ENCODE measurements at places on chromosomes 3 and 15. TPM values are rescaled to one million over a fixed set of nuclear protein-coding genes. Genes with fewer than 3 reads are reported as not detected.

The CLRN1 gene
- not detected for total RNA-seq

- no peak overlapping the region for H3K4me3 ChIP-seq
- H3K27me3 ChIP-seq: no peaks in the 10 kb centered on the region
- DNase-seq: no peak
Measured at GRCh38 chr3:114566162-114566755, 272.4 kb downstream of the TIGIT start.

- no peaks in the 10 kb centered on the region for H3K27me3 ChIP-seq
- peaks cover 8% of the 10 kb centered on the region for H3K36me3 ChIP-seq
- H3K4me3 ChIP-seq: no peak overlapping the region
- H3K4me1 ChIP-seq: no peaks in the 10 kb centered on the region
- H3K27ac ChIP-seq: peak overlapping the region; percentile 19
Measured at GRCh38 chr3:4720316-4721075, 227.3 kb downstream of the ITPR1 start.

DNA sequence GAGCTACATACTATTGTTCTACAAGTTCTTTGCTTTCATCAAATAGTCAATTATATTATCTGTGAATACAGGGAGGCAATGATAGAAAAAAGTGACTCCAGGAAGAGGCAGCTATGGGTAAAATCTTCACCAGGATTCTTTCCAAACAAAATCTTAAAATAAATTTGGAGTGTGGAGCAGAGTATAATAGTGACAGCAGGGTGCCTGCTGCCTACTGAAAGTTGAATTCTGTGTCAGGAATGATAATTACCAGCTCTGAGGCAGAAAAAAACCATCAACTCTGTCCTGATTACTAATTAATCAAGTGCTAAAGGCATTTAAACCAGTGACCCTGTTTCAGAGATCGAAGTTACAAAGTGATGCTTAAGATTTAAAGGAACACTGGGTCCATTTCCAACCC, 148.0 kb downstream of the DIPK2A start:
- no peak for DNase-seq
- H3K4me3 ChIP-seq: no peak overlapping the region
- no peak overlapping the region for H3K27ac ChIP-seq
- H3K36me3 ChIP-seq: no peaks in the 10 kb centered on the region
- no peaks in the 10 kb centered on the region for H3K4me1 ChIP-seq

GRCh38 chr15:63243101-63243500, 34.3 kb upstream of the APH1B start:
- H3K27me3 ChIP-seq: no peaks in the 10 kb centered on the region
- H3K36me3 ChIP-seq: peaks cover 3% of the 10 kb centered on the region
- H3K27ac ChIP-seq: peak overlapping the region; percentile 19
- no peak overlapping the region for H3K4me3 ChIP-seq
- DNase-seq: no peak

The NEK11 gene
- total RNA-seq: 8.6 TPM

GRCh38 chr3:153783106-153783505, 338.1 kb upstream of the ARHGEF26 start:
- no peak overlapping the region for H3K4me3 ChIP-seq
- H3K36me3 ChIP-seq: no peaks in the 10 kb centered on the region
- no peaks in the 10 kb centered on the region for H3K4me1 ChIP-seq
- H3K27me3 ChIP-seq: no peaks in the 10 kb centered on the region
- DNase-seq: no peak

GRCh38 chr3:10408680-10409079, 87.8 kb upstream of the SEC13 start:
- H3K4me1 ChIP-seq: no peaks in the 10 kb centered on the region
- H3K36me3 ChIP-seq: no peaks in the 10 kb centered on the region
- DNase-seq: no peak
- no peak overlapping the region for H3K27ac ChIP-seq

DNA sequence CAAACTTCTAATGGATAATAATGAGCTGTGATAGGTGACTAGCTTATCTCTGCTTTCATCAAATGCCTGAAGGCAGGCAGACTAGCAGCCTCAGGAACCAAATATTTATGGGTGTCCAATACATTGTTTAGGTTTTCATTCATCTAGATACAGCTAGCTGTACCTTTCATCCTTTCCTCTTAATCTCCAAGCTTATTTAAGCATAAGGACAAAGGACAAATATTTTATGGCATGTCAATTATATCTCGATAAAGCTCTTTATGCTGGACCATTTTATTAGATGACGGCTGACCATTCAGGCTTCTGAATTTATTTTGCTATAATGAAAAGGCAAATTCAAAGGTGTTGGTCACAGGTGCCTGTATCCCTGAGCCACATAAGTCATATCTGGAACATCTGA, 16.9 kb downstream of the RBM15B start:
- H3K36me3 ChIP-seq: no peaks in the 10 kb centered on the region
- no peak overlapping the region for H3K4me3 ChIP-seq
- DNase-seq: no peak
- H3K4me1 ChIP-seq: no peaks in the 10 kb centered on the region

GRCh38 chr3:132332508-132332907, 15.3 kb downstream of the ACP3 start:
- no peak overlapping the region for H3K27ac ChIP-seq
- H3K4me1 ChIP-seq: no peaks in the 10 kb centered on the region
- no peak overlapping the region for H3K4me3 ChIP-seq
- H3K27me3 ChIP-seq: no peaks in the 10 kb centered on the region

The CMTM8 gene
- not detected for total RNA-seq

The SERINC4 gene
- total RNA-seq: not detected

DNA sequence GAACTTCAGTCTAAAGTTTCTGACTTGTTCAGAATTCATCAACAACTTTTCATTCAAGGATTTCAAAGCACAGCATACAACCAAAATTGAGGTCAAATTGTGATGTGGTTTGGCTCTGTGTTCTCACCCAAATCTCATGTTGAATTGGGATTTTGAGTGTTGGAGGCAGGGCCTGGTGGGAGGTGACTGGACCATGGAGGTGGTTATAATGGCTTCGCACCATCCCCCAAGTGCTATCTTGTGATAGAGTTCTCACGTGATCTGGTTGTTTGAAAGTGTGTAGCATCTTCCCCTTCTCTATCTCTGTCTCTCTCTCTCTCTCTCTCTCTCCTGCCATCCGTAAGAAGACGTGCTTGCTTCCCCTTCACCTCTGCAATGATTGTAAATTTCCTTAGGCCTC, 19.6 kb upstream of the SUCLG2 start:
- H3K4me3 ChIP-seq: no peak overlapping the region
- H3K27me3 ChIP-seq: no peaks in the 10 kb centered on the region
- no peak overlapping the region for H3K27ac ChIP-seq
- no peaks in the 10 kb centered on the region for H3K36me3 ChIP-seq

DNA sequence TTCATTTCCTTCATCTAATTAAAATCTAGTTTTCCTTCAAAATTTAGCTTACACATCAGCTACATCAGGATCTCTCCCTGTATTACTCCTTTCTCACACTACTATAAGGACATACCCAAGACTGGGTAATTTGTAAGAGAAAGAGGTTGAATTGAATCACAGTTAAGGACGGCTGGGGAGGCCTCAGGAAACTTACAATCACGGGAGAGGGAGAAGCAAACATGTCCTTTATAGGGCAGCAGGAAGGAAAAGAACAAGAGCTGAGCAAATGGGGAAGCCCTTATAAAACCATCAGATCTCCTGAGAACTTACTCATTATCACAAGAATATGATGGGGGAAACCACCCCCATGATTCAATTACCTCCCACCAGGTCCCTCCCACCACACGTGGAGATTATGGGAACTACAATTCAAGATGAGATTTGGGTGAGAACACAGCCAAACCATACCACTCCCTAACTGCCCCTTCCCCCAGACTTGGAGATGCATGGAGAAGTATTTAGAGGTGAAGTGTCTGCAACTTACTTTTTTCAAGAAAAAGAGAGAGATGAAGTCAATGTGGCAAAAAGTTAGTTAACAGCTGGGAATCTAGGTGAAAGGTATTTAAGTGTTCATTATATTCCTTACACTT, 21.3 kb downstream of the PRTG start:
- no peaks in the 10 kb centered on the region for H3K27me3 ChIP-seq
- H3K4me1 ChIP-seq: no peaks in the 10 kb centered on the region
- DNase-seq: no peak
- H3K36me3 ChIP-seq: no peaks in the 10 kb centered on the region
- no peak overlapping the region for H3K27ac ChIP-seq

DNA sequence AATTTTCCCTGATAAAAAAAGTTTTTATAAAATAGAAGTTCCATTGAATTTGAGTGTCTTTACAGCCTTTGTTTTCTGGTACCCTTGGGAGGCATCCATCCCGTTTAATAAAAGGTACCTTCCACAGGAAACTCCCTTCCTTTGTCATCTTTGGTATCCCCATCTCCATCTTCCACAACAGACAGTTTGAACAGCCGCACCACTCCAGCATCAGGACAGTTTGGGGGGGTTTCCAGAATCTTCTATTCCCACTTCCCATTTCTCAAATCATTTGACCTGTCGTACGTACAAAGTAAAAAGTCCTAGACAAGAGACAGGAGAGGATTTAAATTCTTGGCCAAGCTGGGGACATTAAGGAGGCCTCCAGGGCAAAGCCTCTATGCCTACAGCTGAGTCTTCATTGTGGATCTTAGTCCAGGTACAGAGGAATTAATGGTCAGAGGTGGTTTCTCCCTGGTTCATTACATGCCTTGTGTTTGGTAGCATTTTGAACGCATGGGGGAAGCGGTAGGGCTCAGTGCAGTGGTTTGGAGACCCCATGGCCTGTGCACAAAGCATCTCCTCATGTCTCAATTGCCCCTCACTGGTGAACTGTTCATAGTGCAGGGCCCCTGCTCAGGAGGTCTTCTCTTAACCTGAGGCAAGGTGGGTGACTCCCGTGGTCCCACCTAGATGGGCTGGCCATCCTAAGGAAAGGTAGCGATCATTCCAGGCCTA, 19.4 kb upstream of the BCL2A1 start:
- DNase-seq: no peak
- no peaks in the 10 kb centered on the region for H3K36me3 ChIP-seq
- H3K4me3 ChIP-seq: no peak overlapping the region
- H3K27me3 ChIP-seq: no peaks in the 10 kb centered on the region
- no peaks in the 10 kb centered on the region for H3K4me1 ChIP-seq

The GPR149 gene
- not detected for total RNA-seq

The TMEM212 gene
- total RNA-seq: not detected

GRCh38 chr3:16604433-16604832, 790 bp downstream of the DAZL start:
- H3K4me3 ChIP-seq: no peak overlapping the region
- no peak for DNase-seq
- H3K27me3 ChIP-seq: no peaks in the 10 kb centered on the region
- no peak overlapping the region for H3K27ac ChIP-seq

GRCh38 chr3:142536519-142536918, 42.0 kb downstream of the ATR start:
- no peak overlapping the region for H3K4me3 ChIP-seq
- no peak for DNase-seq
- no peaks in the 10 kb centered on the region for H3K4me1 ChIP-seq
- no peak overlapping the region for H3K27ac ChIP-seq
- no peaks in the 10 kb centered on the region for H3K27me3 ChIP-seq

- no peak overlapping the region for H3K27ac ChIP-seq
- H3K4me1 ChIP-seq: no peaks in the 10 kb centered on the region
- no peaks in the 10 kb centered on the region for H3K36me3 ChIP-seq
- no peaks in the 10 kb centered on the region for H3K27me3 ChIP-seq
- H3K4me3 ChIP-seq: no peak overlapping the region
Measured at GRCh38 chr3:46504789-46505188, 7.0 kb downstream of the RTP3 start.

DNA sequence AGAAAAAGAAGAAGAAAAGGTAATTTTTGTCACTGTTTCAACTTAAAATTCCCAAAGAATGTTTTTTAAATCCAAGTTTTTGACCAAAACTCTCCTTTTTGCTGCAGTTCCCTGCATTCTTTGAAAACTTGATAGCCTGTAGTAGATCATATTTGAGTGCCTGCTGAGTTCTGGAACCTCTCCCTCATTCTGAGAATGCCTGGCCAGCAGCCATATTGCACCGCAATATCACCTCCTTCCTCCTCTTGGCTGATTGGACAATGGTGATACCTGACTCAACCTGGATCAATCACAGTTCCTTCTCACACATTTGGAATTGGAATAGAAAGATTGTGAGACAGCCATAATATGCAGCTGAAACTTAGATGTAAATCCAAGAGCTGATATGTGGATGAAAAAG, 97.6 kb upstream of the GAP43 start:
- no peak for DNase-seq
- H3K36me3 ChIP-seq: no peaks in the 10 kb centered on the region
- H3K4me1 ChIP-seq: no peaks in the 10 kb centered on the region
- H3K27me3 ChIP-seq: no peaks in the 10 kb centered on the region

- no peak for DNase-seq
- no peaks in the 10 kb centered on the region for H3K36me3 ChIP-seq
- no peak overlapping the region for H3K27ac ChIP-seq
- H3K4me3 ChIP-seq: no peak overlapping the region
Measured at GRCh38 chr3:131303848-131304247, 77.7 kb upstream of the NUDT16 start.

The CALML4 gene
- 113 TPM for total RNA-seq

DNA sequence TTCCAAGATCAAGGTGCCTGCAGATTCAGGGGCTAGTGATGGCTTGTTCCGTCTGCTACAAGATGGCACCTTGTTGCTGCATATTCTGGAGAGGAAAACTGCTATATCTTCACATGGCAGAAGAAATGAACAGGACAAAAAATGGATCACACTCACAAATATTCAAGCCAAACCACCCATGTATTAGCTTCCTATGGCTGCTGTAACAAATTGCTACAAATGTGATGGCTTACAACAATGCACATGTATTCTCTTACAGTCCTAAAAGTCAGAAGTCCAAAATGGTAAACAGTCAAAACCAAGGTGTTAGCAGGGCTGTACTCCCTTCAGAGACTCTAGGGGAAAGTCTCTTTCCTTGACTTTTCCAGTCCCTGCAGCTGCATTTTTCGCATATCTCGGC, 55.8 kb downstream of the TRIM42 start:
- H3K4me1 ChIP-seq: no peaks in the 10 kb centered on the region
- H3K36me3 ChIP-seq: no peaks in the 10 kb centered on the region
- no peak overlapping the region for H3K4me3 ChIP-seq
- no peaks in the 10 kb centered on the region for H3K27me3 ChIP-seq
- H3K27ac ChIP-seq: no peak overlapping the region
- DNase-seq: no peak

DNA sequence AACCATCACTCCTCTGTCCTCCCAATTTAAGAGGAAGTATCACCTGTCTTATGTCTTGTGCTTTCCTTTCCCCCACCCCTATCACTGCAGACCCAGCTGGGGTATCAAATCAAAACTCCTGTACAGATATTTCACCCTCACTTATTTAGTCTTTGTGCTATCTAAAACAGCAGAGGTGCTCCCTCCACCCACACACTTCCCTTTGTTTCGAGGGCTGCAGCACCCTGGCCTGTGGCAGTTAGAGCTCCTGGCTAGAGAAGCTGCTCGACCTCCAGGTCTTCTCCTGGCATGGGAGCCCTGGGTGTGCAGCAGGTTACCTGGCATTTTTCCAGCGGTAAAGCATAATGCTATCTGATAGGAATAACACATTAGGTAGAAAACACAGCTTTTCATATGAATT, 181.4 kb upstream of the BCL6 start:
- H3K36me3 ChIP-seq: no peaks in the 10 kb centered on the region
- H3K4me3 ChIP-seq: no peak overlapping the region
- no peak overlapping the region for H3K27ac ChIP-seq
- H3K4me1 ChIP-seq: no peaks in the 10 kb centered on the region

The TAGLN3 gene
- total RNA-seq: not detected

The LRRC2 gene
- total RNA-seq: 0.35 TPM

GRCh38 chr3:188692700-188693099, 479.1 kb upstream of the TPRG1 start:
- no peaks in the 10 kb centered on the region for H3K27me3 ChIP-seq
- no peaks in the 10 kb centered on the region for H3K36me3 ChIP-seq
- DNase-seq: no peak
- no peaks in the 10 kb centered on the region for H3K4me1 ChIP-seq
- H3K4me3 ChIP-seq: no peak overlapping the region

Data from Peyer's patch (tissue), 4 donors.